Bronchial epithelial cell (primary cell): ENCODE measurements at places on chromosomes 16 and 17. TPM values are rescaled to one million over a fixed set of nuclear protein-coding genes. Genes with fewer than 3 reads are reported as not detected.

NEUROD2 gene
- not detected in 2 replicates for total RNA-seq

DNA sequence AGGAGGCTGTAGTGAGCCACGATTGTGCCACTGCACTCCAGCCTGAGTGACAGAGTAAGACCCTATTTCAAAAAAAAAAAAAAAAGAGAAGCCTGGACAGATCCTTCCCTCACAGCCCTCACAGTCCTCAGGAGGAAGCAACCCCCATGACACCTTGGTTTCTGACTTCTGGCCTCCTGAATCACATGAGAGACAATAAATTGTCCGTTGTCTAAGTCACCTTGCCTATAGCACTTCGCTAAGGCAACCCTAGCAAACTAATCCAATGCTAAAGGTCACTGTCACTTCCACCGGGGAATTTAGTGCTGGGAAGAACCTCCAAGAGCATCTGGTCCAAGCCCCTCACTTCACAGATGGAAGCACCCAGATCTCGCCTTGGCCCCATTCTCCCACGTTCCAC lies 18.9 kb upstream of the SLC39A11 start:
- no peak for DNase-seq

DYNC1LI2 gene
- 127 and 138 TPM in 2 replicates for total RNA-seq

DNA sequence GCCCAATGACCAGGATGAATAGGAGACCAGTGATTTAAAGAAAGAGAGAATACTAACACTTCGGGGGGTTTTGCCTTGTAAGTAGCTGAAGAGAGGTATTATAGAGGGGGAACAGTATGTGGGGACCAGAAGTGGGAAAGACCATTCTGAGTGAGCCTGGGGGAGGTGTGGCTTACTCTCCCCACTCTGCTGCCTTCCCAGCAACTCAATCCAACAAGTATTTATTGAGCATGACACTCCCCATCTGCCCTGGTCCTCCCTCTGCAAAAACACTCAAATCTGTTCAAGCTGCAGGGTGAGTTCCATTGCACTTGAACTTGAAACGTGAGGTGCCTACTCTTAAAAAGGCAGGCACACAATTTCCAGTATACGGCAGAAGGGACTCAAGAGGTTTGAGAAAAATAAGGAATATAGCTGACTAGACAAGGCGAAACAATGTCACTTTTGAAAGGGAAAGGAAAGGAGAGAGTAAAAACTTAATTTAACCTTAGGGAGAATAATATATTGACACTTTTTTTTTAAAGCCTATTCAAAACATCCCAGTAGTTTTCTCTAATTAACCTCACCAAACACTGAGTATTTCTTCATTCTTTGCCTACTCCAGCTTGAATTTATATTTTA lies 8.2 kb downstream of the FAM117A start:
- DNase-seq, result no peak

DNA sequence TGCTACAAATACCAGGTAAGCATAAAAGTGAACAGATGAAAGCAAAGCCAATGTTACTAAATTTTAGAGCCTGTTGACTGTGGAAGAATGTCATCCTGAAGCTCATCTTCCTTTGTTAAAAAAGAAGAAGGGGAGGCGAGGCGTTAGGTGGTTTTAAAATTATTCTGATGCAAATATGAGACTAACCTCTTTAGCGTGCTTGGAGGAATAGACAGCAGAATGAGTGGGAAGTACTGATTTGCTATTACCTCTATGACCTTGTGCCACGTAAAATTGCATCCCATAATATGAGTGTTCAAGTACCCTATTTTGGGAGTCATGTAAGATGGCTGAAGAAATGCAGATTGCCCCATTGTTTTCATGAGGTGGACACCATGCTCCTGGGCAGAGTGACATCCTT lies 95.7 kb downstream of the ELAC2 start:
- no peak for DNase-seq

DNA sequence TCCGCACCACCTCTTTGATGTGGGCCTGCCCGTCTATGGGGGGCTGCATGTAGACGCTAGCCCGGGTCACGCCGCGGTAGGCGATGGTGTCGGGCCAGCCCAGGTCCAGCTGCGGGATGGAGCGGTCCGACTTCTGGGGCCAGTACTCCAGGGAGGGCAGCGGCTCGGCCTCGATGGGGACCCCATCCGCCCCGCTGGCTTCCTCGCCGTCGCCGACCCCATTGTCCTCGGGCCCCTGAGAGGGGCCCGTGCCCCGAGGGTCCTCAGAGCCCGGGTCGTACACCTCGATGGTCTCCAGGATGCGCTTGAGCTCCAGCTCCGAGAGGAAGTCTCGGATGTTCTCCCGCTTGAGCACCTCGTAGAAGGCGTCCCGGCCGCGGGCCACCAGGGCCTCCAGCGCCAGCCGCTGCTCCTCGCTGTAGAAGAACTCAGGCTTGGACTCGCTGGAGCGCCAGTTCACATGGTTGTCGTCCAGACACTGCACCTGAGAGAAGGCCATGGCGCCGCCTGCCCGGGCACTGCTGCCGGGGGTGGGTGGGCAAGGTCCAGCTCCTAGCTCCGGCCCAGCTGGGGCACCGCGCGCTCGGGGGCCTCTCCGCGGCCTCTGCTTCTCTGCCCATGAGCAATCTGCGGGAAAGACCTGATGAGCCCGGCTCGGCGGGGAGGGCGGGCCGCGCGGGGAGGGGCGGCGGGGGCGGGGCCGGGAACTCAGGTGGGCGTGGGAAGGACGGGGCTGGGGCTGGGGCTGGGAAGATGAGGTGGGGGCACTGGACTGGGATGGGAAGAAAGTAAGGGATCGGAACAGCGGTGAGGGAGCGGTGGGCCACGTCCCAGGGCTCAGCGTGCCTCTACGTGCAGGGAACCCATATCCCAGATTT lies 782 bp downstream of the FAM83G start:
- DNase-seq, result peak; percentile 29

- DNase-seq, result no peak
Observed at GRCh38 chr17:50697663-50698272, 9.9 kb downstream of the ANKRD40 start.

GRCh38 chr17:71710816-71711215 lies 410.0 kb upstream of the SOX9 start:
- peak; percentile 3 for DNase-seq

GRCh38 chr17:67283731-67284516 lies 38.9 kb upstream of the HELZ start:
- no peak for DNase-seq

DNA sequence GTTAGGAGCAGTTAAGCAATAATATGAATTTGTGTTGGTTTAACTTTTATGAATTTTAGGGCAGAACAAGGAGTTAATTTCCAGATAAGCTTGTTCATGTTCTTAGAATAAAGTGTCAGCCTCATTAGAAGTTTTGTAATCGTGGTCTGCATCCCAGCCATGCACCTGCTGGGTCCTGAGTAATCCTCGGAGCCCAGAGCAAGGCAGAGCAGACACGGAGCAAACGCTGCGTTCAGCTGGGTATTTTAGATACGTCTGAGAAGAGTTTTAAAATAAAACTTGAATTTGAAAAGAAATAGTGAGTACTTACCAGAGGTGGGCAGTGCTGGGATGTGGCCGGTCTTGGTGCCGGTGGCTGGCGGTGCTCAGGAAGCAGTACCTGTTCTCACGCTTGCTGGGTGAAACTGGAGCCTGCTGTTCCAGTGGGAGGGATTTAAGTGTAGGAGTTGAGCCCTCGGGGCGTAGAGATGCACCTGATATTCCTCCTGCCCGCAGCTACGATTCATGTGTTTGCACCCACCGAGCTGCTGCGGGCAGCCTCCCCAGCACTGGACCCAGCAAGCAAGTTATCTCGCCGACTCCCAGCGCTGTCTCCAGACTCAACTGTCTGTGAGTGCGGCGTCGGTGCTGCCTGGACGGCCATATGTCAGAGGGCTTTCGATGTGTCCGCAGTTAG lies at the start of gene ZNF750:
Gene ZNF750, minus strand, starts transcription at position 406 of the 676 bp plus-strand sequence. CDS start 7,568 bp downstream, outside the sequence.
- DNase-seq, result peak; percentile 70

- DNase-seq, result no peak
Observed at GRCh38 chr17:67830440-67830839, 5.1 kb downstream of the BPTF start.

GRCh38 chr17:75524269-75524969 lies 1.1 kb upstream of the LLGL2 start:
- DNase-seq, result no peak

KCNG4 gene
- not detected in 2 replicates for total RNA-seq

DNA sequence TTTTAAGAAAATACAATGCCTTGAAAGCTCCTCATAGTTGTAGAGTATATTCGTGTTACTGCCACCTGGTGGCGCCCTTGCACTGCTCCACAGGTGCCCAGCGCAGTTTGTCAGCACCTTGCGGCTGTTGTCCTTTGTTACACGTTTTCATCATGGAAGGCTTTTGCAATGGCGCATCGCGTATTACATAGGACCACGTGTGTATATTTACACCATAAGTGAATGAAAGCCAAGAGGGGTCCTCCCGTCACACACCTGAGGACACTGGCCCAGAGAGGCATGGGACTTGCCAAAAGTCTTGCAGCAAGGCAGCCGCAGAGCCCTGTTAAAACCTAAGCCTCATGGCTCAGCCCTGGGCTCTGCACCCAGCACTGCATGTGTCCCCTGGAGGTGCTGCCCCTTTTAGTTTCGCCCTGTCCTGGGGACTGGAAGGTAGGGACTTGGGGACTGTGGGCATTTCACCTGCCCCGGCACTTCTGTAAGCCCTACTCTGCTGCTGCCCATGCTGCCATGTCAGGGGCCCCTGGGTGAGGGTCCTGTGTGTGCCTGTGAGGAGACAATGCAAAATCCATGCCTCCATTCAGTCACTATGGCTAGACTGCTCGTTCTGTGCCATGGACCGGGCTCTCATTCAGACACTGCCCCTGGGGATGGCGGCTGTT lies 24.3 kb downstream of the POLR3E start:
- peak; percentile 66 for DNase-seq

- DNase-seq, result peak; percentile 80
Observed at GRCh38 chr16:69217433-69217832, 30.5 kb downstream of the SNTB2 start.

KRTAP9-4 gene
- not detected in 2 replicates for total RNA-seq

PLXDC1 gene
- total RNA-seq, result under 0.01 TPM in 2 replicates

- DNase-seq, result no peak
Observed at GRCh38 chr16:76222853-76223252, 54.3 kb upstream of the CNTNAP4 start.

GRCh38 chr17:14057591-14057990 lies 11.7 kb upstream of the COX10 start:
- no peak for DNase-seq

DNA sequence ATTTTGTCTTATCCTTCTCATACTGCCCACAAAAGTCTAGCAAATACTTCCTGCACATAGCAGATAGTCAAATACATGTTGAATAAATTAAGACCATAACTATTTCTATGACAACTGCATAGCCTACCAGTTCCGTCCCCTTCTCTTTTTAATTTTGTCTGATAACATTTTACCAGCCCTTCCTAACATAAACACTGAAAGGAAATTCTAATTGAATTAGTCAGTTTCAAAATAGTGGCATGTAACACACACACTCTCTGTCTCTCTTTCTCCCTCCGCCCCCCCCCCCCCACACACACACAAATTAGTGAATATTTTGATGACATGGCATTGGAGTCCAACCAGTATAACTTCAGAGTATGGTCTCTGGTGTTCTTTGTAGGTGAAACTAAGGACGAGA lies 41.8 kb downstream of the TNRC6C start:
- DNase-seq, result no peak

- no peak for DNase-seq
Observed at GRCh38 chr16:49510654-49511305, 137.2 kb downstream of the C16orf78 start.

EFCAB13 gene
- 0.26 and 5.1 TPM in 2 replicates for total RNA-seq

VTN gene
- under 0.01 TPM in 2 replicates for total RNA-seq

DNA sequence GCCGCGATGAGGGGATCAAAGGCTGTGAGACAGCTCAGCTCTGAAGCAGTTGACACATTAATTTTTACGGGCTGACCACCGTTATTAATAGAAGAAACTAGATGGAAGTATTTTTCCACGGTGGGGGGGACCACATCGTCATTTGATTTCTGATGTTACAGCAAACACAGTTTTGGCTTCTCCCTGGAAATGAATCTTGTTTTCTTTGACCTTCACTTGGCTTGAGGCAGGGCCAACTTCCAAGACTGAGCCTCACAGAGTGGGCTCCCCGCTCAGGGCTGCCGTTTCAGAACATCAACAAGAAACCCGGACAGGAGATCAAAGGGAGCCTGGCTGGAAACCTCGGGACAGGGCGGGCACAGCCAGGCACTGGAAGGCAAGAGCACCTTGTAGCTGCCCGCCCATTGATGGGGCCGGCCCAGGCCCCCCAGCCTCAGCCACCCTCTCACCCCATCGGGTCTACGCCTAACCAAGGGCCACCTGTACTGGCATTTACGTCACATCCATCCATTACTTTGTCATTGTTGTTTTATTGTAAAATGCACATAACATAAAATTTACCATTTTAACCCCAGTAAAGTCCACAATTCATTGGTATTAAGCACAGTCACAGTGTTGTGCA lies 124.6 kb downstream of the C16orf95 start:
- DNase-seq, result no peak

- DNase-seq, result no peak
Observed at GRCh38 chr16:56998861-56999260, 9.5 kb downstream of the NLRC5 start.

EIF3CL gene
- total RNA-seq, result 87.2 and 132 TPM in 2 replicates

- DNase-seq, result no peak
Observed at GRCh38 chr16:25796239-25796638, 104.5 kb downstream of the HS3ST4 start.

TMC5 gene
- total RNA-seq, result 0.26 and 3.5 TPM in 2 replicates
